ENCODE measurements at places on chromosomes 2 and 18.
A peak's percentile ranks its signal among the peaks of the same experiment; 100 is the strongest.

DNA sequence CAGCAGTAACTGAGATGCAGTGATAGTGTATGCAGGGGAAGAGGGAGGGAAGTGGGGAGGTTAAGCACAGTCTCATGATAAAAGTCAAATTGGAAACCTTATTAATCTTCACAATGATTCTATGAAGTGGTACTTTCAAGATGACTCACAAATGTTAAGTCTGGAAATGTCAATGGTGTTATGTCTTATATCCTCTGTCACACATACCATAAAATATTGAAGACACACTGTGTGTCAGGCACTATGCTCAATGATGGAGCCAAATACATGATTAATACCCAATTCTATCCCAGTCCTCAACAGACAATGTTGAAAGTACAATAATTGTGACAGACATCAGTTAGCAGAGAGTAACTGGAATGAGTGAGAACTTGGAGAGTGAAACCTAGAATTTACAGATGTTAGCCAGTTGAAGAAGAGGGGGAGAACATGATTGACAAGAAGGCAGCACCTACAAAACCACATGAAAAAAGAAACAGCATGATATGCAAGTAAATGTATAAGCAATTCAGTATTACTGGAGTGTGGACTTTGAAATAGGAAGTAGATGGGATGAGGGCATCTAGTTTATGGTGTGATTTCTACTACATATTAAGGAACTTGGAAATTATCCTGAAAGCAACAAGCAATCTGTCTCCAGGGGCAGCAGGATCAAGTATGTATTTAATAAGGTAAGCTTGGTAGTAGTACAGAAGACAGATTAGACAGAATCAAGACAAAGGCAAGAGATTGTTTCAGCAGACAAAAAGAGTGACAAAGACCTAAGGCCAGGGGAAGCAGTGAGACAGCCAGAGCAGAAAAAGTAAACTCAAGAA is 107.6 kb downstream of the STRN start:
- DNase-seq, result no peak

DNA sequence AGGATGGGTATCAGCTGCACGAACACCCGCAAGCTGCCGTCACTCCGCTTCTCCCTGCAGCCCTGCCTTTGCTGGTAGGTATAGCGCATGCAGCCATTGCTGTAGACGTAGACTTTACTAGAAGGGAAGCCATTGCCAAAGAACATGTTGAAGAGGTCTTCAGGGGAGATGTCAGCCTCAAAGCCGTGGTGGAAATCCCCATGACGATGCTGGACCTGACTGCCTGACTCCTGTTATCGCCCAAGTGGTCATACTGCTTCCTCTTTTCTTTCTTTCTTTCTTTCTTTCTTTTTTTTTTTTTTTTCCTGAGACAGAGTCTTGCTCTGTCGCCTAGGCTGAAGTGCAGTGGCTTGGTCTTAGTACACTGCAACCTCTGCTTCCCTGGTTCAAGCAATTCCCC is 68.7 kb upstream of the SPRED2 start:
- DNase-seq, result no peak

GRCh38 chr2:9219027-9219445 is 12.4 kb downstream of the ASAP2 start:
- DNase-seq, result no peak

DNA sequence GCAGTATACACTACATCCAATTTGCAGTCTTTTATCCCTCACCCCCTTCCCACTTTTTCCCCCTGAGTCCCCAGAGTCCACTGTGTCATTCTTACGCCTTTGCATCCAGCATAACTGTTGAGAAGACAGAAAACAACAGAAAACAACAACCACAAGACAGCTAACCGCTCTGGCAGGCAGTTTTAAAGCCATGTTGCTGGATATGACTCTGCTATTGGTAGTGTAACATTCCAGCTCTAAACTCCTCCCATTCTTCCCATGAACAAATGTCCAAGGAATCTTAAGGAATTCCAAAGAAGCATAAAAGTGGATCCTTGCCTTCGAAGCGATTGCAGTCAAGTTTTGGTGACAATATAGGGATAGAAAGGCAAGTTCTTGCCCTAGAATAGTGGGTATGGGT is 599.1 kb downstream of the NYAP2 start:
- DNase-seq, result no peak

GRCh38 chr2:138677221-138677620 is 103.0 kb downstream of the NXPH2 start:
- no peak for DNase-seq

DNA sequence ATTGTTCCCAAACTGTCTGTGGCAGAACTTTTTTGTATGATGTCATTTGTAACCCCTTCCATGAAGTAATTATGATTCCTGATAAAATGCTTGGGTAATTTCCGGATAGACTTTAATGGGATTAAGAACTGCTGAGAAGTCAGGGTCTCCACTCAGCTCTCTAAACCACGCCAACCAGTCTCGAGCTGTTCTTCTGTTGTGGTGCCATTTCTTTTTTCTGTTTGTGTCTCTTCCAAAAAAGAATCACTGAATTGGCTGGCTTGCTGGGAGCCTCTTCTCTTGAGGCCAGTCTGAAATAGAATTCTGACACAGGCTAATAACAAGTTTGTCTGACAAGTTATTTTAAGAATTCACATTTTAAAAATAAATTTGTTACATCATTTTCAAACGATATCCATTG is 198.9 kb downstream of the BCL2 start:
- DNase-seq, result no peak

DNA sequence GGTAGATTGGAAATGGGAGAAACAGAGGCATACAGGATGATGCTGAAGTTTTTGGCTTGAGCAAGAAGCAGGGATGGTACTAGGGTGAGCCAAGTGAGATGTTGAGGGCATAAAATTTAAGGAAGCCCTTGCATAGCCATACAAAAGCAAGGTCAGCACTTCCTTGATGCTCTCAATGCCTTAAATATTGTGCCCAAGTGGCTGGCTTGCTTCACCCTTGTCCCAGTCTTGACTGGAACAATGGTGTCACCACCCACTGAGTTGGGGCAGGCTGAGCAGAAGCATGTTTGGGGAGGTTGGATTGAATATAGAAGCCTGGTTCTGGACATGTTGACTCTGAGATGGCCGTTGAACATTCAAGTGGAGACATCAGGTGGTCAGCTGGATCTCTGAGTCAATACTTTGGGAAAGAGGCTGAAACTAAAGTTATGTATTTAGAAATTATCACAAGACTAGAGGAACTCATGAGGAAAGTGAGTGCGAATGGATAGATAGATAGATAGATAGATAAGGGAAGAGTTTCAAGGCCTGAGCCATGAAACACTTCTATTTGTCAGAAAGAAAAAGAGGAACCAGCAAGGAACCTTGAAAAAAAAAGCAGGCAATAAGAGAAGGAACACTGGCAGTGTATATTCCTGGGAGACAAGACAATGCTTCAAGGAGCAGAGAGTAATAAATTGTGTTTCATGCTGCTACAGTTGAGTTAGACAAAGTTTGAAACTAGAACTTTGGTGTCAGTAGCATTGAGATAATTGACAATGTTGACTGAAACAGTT is 43.0 kb upstream of the HNMT start:
- peak; percentile 8 for DNase-seq
